ENCODE measurements at places on chromosomes 4 and X. TPM values are rescaled to one million over a fixed set of nuclear protein-coding genes. Genes with fewer than 3 reads are reported as not detected.

The PNMA6F gene
- total RNA-seq: not detected

DNA sequence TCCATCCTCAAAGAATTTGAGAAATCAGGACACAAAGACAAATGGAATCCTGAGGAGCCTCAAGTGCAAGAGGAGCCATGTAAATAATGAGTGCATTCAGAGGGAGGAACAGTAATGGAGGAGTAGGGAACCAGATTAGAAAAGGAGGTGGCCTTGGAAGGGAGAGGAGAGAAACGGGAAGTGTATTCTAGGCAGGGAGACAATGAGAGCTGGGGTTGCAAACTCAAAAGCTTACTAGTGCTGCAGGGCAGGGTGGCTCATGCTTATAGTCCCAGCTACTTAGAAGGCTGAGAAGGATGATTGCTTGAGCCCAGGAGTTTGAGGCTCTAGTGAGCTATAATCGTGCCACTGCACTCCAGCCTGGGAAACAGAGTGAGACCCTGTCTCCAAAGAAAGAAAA, 113.2 kb upstream of the LSM6 start:
- no peak for DNase-seq

The ARX gene
- total RNA-seq: not detected

The SLC7A11 gene
- total RNA-seq: 13.3 TPM

GRCh38 chr4:13701937-13702446, 74.5 kb upstream of the BOD1L1 start:
- peak; percentile 92 for DNase-seq

DNA sequence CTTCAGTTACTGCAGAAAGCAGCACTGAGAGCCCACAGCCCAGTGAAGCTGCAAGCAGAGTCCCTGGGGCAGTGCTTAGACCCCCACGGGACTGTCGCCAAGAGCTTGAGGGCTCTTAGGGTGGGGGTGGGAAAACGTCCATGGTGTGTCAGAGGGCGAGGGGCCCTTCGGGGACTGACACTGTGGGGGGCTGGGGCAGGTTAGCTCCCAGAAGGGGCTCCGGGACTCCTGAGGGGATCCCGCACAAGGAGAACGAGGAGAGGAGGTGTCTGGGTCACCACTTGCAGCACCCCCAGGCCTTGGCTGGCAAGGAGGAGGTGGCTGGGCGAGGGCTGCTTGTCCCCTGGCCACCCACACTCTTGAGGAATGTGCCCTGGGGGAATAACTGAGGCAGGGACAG, 20.8 kb downstream of the NAT8L start:
- DNase-seq: no peak

DNA sequence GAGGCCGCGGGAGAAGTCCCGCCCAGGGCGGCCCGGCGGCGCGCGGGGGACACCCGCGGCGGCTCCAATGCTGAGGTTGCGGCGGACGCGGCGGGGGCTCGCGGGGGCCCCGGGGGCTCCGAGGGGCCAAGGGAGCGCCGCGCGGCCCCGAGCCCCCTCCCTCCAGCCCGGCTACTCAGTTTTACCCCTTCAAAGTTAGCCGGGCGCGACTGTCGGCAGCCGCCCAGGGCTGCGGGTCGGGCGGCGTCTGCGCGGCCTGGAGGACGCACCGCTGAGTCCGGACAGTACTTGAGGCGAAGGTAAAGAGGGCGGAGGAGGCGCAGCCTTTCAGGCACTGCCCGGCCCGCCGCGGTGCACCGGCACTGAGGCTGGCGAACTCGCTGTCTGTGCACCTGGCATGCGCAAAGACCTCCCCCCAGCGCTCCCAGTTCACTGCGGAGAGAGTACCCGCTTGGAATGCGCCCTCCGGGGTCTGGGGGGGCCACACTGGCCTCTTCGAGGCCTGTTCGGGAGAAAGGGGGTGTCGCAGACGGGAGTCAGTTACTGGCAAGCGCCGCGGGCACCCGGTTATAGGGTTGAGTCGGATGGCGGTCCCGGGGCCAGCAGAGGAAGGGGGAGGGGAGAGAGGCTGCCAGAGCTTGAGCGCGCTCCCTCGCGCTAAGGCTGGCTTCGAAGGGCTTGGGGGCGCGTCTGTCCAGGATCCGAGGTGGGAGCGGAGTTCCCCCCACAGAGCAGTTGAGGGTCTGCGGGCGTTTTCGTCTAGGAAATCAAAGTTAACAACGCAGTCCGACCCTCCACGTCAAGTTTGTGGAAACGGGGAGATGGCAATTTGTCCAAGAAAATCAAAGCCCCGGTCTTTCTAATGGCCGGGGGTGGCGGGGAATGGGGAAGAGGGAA, 1.1 kb downstream of the PCDH19 start:
- no peak for DNase-seq

The PDGFRA gene
- 1.1 TPM for total RNA-seq

The PPP4R3C gene
- not detected for total RNA-seq

DNA sequence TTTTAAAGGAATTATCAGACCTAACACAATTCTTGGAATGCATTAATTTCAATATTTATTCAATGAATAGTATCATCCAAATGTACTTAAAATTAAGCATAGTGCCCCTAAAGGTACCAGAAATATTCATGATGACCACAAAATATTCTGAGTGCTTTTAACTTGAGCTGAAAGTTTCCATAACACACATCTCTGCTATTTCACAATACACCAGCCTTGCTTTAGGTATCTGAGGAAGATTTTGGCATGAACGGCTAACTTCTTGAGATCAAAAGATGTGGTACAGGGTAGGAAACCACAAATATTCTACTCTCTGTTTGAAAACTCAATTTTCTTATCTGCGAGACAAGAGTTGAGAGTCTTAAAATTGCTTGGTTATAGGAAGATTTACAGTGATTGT, 538.3 kb upstream of the PCDH7 start:
- DNase-seq: no peak

DNA sequence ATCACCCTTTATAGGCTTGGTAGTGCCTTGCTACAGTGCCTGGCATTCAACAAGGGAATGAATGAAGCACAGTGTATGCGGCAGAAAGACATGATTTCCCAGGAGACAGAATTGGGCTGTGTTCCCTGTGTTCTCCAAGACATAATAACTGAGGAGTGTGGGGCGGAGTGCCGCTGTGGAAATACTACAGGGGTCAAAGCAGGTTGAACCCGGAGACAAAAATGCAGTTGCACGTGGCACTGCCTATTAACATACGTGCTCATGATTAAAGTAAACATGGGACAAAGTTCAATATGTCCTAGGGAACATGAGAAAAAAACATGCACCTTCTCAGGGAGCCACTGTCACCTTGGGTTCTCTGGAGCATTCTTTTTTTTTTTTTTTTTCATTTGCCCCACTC, 820.8 kb downstream of the RPA4 start:
- DNase-seq: no peak

- DNase-seq: no peak
Observed at GRCh38 chr4:91751961-91752360, 551.8 kb upstream of the GRID2 start.

The FANCB gene
- 7.9 TPM for total RNA-seq

DNA sequence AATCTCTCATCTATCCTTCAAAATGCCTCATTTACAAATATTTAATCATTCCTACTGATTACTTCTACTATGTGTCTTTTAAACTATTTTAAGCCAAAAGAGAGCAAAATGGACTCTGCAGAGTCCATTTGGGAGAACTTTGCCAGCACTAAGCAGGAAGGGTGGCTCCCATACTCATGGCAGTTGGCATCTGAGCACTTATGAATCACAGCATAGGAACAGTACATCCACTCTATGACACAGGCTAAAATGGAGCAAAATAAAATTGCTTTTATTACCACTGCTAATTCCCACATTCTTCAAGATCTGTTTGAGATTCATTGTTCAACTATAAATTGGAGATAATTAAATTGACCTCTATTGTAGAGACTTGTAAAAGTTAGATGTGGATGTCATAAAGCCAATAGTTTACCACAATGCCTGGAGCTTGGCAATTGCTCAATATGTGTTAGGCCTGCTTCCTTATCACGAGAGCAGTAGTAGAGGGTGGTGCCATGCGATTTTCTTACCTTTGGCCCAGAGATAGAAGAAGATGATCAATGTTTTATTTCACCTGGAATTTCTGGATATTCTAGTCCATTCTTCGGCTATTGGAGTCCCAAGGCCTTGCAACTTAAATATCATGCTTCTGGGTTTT, 19.1 kb downstream of the HPGD start:
- peak; percentile 60 for DNase-seq

The POF1B gene
- not detected for total RNA-seq

GRCh38 chrX:2325076-2325784, 175.5 kb downstream of the DHRSX start:
- no peak for DNase-seq

DNA sequence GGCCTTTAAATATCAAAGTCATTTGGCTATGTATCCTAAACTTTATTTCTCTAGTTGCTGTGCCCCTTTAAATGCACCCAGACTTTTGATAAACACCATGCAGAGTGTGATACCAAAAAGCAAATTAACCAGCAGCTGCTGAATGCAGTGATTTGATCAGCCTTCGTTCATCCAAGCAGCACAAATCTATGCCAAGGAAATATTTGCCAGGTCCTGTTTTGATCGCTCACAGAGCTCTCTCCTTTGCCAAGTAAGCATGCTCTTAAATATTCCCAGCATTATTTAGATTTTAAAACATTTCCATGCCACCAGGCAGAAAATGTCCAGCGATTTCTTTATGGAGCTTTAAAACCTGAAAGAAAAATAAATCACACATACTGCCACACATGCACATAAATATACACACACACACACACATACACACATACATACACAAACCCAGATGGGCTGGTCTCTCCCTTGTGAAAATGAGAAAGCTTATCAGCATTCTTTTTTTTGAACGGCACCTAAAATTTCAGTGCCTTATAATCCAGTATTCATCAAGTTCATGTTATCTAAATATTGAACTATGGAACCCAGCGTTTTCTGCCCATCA, 35.7 kb downstream of the BTC start:
- DNase-seq: no peak

The KIF4A gene
- 43.5 TPM for total RNA-seq

The GALNT7 gene
- total RNA-seq: 16.3 TPM

DNA sequence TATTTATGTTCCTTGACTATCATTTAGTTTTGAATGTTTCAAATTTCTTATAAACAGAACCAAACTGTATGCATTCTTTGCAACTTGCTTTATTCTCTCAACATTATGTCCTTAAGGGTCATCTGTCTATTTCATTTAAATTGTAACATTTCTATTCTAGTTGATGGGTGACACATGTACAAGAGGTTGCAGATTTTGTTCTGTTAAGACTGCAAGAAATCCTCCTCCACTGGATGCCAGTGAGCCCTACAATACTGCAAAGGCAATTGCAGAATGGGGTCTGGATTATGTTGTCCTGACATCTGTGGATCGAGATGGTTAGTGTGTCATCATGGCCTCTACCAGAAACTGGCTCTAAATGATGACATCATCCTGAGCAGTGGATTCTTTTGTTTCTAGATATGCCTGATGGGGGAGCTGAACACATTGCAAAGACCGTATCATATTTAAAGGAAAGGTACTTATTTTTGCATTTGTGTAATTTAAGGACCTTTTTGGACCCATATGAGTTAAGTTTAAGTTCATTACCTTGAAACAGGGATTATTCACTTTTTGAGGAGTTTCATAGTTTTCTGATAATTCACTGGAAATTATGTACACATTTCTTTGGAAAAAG, 6.1 kb downstream of the LIAS start:
- DNase-seq: peak; percentile 32

The STARD8 gene
- total RNA-seq: 0.91 TPM

GRCh38 chr4:77893451-77893850, 30.8 kb downstream of the MRPL1 start:
- no peak for DNase-seq

The CCDC110 gene
- not detected for total RNA-seq

The ATP1B4 gene
- total RNA-seq: not detected

- peak; percentile 33 for DNase-seq
Observed at GRCh38 chr4:168388890-168389289, 70.3 kb upstream of the DDX60 start.

GRCh38 chrX:132199941-132200340, 19.3 kb downstream of the RAP2C start:
- peak; percentile 18 for DNase-seq

GRCh38 chrX:134760650-134761049, 102.4 kb upstream of the PLAC1 start:
- DNase-seq: no peak

GRCh38 chr4:14152834-14153519, 525.5 kb upstream of the BOD1L1 start:
- DNase-seq: no peak

- no peak for DNase-seq
Observed at GRCh38 chr4:141004823-141005222, 128.4 kb downstream of the RNF150 start.

DNA sequence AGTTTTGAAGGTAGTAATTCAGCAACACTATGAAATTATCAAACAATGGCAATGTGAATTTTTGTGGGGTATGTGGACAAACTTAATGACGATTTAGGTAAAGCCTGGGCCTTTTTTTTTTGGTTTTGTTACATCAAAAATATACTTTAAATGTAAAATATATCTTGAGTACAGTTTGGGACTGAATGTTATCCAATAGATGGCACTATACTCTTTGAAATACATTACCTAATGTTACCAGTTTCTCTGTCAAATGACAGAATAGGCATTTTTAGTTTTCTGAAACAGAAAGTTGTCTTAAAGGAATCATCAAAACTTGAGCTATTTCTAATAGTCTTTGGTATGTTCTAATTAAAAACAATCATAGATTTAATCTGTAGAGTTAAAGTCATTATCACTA, 1651.9 kb downstream of the C4orf33 start:
- DNase-seq: peak; percentile 13

The DCAF12L2 gene
- total RNA-seq: 0.44 TPM

GRCh38 chr4:44679060-44679459, 840 bp downstream of the GUF1 start:
- no peak for DNase-seq

DNA sequence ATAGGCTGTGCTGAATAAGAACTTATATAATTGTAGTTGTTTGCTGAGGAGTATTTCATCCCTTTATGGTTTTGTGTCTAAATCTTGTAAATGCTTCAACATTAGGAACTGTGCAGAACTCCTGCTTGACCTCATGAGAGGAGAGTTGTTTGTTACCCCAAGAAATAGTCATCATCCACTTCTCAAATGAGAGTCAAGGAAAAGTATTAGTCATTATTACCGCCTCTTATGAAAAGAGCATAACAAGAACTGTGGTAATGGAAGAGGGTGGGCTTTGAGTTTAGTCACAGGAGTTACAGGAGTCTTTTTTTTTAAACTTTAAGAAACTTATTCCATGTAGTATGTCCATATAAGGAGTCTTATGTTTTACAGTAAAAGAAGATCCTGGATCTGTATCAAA, 132.9 kb downstream of the RAP1GDS1 start:
- DNase-seq: no peak

DNA sequence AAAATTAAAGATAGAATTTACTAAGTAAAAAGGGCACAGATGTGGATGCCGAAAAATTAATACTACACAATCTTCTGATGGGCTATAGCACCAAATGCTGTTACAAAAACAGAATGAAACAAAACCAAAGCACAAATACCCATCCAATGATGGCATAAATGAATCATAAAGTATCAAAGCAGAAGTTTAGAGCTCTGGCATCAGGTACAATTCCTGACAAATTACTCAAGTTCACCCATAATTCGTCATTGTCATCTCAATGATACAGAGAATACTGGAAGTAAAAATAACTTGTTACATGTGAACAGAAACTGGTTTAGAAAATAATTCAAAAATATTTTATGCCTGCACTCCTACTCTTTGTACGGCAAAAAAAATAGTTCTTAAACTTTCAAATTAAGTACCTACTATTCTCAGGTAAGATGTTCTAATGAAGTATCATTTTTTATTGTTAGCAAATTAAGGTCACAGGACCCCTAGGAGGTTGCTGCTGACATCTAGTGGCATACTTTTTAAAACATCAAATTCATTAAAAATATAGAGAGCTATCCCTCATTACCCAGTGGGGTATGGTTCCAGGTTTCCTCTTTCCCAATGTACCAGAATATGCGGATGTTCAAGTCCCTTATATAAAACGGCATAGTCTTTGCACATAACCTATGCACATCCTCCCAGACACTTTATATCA, 126.1 kb downstream of the INPP4B start:
- peak; percentile 93 for DNase-seq
